DMS79 (cell line): ENCODE measurements at places on chromosomes 3 and 15.
A peak's percentile ranks its signal among the peaks of the same experiment; 100 is the strongest.

GRCh38 chr3:55923626-55924025, 436.5 kb upstream of the WNT5A start:
- no peak for DNase-seq

- no peak for DNase-seq
These were observed 6.7 kb downstream of the TNFSF10 start for GRCh38 chr3:172516318-172517214.

DNA sequence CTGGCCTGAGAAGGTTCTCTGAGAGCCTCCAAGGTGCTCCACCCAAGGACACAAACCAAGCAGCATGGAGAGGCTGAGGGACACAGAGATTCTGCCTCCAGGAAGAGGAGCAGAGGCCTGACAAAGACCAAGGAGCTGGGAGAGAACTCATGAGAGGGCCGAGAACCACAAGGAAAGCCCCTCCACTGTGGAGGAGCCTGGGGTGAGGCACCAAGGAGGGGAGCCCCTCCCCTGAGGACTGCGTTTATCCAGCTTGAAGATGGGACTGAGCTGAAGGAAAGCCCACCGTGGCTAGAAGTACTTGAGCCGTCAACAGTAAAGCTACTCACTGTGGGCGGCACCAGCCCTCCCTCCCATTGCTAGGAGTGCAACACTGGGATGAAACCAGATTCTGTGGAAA, 63.1 kb upstream of the MEF2A start:
- no peak for DNase-seq

- peak; percentile 20 for DNase-seq
These were observed 10.2 kb upstream of the KCNMB3 start for GRCh38 chr3:179260949-179261765.

GRCh38 chr3:182400838-182401237, 392.5 kb upstream of the ATP11B start:
- no peak for DNase-seq

- no peak for DNase-seq
These were observed 48.6 kb downstream of the KCNMB2 start for GRCh38 chr3:178584722-178585380.

DNA sequence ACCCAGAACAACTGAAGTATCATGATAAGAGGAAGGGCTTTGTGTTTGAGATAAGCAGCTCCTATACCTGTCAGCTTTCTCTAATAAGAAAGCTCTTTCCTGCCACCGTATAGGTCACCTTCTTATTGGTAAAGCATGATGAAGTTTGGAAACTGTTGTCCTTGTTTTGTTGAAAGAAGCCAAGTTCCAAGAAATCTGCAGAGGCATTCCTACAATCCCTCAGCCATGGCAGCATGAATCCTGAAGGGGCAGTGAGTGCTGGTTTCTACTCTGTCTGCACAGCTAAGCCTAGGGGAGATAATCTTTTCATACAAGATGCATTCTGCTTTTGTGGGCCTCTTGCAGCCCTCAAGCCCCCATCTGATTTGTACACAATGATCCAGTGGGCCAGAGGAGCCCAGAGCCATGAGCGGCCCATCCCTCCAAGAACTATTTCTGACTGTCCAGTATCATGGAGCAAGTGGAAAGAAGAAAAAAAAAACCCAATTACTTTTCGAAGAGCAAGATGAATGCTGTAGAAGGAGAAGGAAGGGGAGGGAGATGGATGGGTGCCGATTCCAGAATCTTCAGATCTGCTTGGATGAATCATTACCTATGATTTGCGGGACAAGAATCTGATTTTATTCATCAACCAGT, 1.9 kb upstream of the THBS1 start:
- DNase-seq, result no peak

DNA sequence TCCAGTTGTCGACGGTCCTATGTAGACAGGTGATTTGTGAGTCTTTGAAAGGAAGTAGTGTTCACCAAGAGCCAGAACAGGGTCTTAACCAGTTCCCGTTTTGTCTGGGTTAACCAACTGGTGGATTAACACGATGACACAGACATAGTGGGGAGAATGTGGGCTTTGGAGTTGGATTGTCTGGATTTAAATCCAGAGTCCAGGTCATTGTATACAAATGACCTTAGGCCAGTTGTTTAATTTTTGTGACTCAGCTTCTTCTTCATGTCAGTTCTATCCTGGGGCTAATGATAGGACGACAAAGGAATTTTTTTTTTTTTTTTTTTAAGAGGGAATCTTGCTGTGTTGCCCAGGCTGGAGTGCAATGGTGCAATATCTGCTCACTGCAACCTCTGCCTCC, 126.7 kb downstream of the LPP start:
- DNase-seq, result no peak

GRCh38 chr15:88828791-88829190, 25.6 kb downstream of the ACAN start:
- DNase-seq, result no peak

GRCh38 chr3:5078151-5078550, 43.9 kb upstream of the ARL8B start:
- no peak for DNase-seq

- peak; percentile 7 for DNase-seq
These were observed 296.3 kb downstream of the UACA start for GRCh38 chr15:70466895-70467529.

DNA sequence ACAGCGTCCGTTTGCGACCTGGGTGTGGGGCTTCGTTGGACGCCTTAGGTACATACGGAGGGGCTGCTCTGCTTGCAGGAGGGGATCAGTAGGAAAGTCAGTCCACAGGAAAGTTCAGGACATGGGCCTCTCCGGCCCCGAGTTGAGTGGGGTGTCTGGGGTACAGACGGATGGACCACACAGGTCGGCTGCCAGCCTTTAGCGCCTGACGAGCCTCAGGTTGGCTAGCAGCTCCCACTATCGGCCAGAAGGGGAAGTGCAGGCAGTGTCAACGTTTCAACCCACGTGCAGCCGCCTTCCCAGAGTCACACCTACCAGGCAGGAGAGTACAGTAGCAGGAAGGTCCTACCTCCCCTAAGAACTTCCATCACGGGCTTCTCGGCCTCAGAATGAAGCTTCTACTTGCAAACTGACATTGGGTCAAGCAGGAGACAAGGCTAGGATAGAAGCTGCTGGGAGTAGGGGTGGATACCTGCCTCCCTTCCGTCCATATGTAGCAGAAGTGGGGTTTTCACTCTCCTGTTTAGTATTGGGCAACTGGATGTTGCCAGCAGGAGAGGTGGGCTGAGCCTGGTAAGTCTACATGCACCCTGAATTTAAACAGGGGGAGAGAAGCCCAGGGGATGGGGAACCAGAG, 1.8 kb upstream of the SCN5A start:
- no peak for DNase-seq

DNA sequence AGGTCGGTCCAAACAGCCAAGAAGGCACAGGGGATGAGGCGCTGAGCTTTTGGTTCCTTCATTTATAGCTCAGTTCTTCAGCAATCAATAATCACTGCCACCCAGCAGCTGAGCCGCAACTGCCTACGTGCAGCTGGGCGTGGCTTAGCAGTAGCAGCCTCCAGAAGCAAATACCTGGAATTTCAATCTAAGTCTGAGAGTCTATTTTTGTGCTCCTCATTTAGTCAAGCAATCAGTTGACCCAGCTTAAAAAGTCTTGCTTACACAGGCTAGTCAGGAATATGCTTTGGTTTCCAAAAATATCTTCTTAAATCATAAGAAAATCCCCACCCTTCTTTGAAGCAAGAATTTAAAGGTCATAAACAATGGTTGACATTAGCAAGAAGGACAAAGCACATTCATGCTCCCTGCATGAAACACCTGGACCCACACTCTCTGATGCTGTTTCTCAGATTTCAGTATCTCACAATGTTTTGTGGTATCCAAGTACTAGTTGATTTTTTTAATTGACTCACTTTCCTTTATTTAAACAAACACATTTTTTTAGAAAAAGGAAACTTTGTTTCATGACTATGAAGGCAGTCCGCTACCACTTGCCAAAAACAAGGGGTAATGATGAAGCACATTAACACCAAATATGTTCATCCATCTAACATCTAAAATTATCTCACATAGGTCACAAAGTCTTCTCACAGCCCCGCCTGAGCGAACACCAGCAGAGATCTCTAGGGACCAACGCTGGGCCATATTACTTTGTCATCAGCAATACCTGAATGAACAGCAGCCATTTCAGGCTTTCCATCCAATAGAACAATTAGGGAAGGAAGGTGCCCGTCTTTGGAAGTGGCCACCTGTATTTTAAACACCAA, 106.1 kb downstream of the OXNAD1 start:
- no peak for DNase-seq

GRCh38 chr3:131804565-131805133, 230.2 kb downstream of the CPNE4 start:
- DNase-seq, result no peak

GRCh38 chr15:78811825-78812183, 540 bp upstream of the ADAMTS7 start:
- DNase-seq, result no peak

- DNase-seq, result no peak
These were observed 1.5 kb downstream of the FSTL1 start for GRCh38 chr3:120449251-120449650.
